ENCODE measurements at places on chromosomes 16 and 17. TPM values are rescaled to one million over a fixed set of nuclear protein-coding genes. Genes with fewer than 3 reads are reported as not detected.

GRCh38 chr17:56624912-56625311, 31.4 kb downstream of the NOG start:
- no peak for DNase-seq
- H3K4me3 ChIP-seq, result no peak overlapping the region
- H3K36me3 ChIP-seq, result no peaks in the 10 kb centered on the region
- H3K27ac ChIP-seq, result no peak overlapping the region
- H3K27me3 ChIP-seq, result no peaks in the 10 kb centered on the region

DNA sequence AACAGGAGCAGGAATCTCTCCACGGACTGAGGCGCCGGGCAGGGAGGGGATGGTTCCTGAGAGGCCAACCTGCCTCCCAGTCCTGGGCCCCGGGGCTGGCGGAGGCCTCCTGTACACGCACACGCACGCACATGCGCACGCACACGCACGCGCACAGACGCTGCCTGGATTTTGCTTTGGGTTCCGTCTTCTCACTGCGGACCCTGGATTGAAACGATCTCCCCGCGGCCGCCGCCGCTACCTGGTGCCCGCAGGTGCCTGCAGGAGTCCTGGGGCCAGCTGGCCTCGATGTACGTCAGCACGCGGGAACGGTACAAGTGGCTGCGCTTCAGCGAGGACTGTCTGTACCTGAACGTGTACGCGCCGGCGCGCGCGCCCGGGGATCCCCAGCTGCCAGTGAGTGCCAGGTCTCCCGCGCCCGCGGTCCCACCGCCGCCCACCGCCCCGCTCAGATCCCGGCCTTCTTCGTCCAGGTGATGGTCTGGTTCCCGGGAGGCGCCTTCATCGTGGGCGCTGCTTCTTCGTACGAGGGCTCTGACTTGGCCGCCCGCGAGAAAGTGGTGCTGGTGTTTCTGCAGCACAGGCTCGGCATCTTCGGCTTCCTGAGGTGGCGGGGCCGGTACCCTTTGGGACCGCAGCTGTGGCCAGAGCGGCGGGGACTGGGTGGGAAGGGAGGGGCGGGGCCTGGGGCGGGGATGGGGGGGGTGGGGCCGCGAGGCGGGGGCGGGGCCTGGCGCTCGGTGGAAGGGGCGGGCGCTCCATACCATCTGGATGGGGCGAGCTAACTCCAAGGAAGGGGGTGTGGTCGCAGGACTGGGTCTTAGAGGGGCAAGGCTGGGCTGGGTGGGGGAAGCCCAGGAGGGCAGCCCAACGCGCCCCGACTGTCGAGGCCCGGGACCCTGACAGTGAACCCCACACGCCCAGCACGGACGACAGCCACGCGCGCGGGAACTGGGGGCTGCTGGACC, 12.3 kb downstream of the CES4A start:
- peaks cover 9% of the 10 kb centered on the region for H3K4me1 ChIP-seq
- no peaks in the 10 kb centered on the region for H3K27me3 ChIP-seq

DNA sequence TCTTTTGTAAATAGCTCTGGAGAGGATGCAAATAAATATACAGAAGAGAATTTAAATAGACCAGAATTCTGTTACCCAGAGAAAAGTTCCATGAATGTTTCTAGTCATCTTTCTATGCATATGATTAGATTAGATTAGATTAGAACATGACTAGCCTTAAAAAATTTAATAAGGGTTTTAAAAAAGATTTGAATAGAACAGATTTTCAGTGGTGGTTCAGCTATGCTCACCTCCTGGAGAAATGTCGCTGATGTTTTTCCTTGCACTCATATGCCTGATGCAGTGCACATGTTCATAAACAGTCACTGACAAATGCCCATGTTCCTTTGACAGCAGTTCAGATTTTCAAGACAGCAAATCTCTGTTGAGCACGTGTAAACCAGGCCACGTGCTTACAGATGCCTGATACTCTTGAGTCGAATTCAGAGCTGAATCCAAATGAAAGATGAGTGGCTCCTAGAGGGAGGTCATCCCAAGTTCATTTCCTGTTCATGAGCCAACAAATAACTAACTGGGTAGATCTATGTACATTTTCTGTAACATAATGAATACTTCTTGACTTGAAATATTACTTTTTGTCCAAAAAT, 19.9 kb upstream of the RAB11FIP4 start:
- H3K36me3 ChIP-seq, result peaks cover 22% of the 10 kb centered on the region
- DNase-seq, result no peak
- no peak overlapping the region for H3K27ac ChIP-seq
- no peaks in the 10 kb centered on the region for H3K27me3 ChIP-seq

DNA sequence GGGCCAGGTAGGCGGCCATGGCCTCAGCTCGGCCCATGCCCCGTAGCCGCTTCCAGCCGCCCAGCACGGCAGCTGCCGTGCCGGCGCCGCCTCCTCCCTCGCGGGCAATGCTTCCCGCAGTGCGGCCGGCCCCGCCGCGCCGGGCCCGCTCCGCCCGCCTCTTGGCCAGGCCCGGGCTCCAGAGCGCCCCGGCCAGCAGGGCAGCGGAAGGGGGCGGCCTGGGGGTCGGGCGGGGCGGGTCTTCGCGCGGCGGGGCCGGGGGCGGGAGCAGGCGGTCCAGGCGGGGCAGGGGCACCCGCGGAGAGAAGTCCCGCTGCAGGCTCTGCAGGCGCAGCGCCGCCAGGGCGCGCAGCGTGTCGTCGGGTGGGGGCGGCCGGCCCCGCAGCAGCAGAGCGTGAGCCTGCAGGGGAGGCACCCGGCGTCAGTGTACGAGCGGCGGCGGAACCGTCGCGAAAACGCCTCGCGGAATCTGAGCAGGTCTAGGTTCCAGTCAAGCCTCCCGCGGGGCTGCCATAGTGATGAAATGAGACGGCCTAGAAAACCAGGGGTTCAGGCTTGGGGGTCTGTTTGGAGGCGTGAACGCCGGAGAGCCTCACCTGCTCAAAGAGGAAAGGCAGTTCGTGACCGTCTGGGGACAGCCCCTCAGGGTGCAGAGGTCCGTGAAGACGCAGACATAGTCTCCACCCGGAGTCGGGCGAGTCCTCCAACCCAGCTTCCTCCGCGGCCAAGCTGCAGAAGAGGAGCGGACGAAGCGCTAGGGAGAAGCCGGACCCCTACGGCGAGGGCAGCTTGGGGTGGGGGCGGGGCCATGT, 6.6 kb downstream of the PLEKHH3 start:
- no peaks in the 10 kb centered on the region for H3K27me3 ChIP-seq
- H3K36me3 ChIP-seq, result peaks cover 71% of the 10 kb centered on the region

Gene KCNJ12
- 13.6 TPM for polyA plus RNA-seq

Gene NR1D1
- polyA plus RNA-seq, result 41.6 TPM

Gene TMEM92
- polyA plus RNA-seq, result 0.07 TPM

All from psoas muscle (tissue), 8 donors.